ENCODE measurements at places on chromosomes 2 and 18.

DNA sequence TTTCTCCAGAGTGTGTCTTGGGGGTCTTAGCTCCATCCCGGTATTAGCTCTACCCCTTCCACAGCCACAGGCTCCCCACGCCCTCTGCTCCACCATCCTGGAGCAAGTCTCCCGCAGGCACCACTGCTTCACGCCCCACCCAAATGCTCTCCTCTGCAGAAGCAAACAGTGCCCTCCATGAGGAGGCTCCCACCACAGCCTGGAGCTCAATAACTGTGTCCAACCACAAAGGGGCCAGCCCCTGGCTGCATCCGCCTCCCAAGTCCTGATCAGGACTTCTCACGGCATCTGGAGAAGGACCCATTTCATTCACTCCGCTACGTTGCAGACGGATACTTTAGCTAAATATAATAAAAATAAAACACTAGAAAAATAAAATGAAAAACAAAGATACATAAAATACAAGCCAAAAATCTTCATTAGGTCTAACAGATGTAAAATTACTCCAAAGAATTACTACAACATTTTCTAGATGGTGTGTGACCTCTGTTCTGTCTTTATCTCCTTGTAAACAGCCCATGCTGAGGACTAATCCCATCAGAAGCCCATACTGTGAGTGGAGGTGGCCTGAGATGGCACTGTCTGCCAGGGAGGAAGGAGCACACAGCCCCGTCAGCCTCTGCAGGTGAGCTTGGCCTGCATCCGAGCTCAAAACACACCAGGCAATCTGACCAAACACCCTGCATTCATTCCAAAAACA, 210.8 kb upstream of the RAB6C start:
- no peak for DNase-seq

GRCh38 chr18:57131782-57132181, 15.1 kb upstream of the BOD1L2 start:
- DNase-seq, result no peak

GRCh38 chr2:188378371-188378950, 86.8 kb downstream of the GULP1 start:
- DNase-seq, result no peak

DNA sequence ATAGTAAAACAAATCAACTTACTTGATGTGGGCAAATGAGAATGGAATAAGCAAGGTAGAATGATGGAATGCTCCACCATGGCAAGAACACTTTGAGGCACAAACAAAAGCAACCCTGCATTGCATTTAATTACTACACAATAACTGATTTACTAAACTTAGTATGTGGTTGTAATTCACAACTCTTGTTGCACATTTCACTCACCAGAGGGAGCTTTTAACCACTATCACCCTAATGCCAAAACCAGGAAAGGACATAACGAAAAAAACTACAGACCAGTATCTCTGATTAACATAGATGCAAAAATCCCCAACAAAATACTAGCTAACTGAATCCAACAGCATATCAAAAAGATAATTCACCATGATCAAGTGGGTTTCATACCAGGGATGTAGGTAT, 659.8 kb downstream of the CPS1 start:
- no peak for DNase-seq

- no peak for DNase-seq
These were observed 47.6 kb downstream of the SF3B1 start for GRCh38 chr2:197387179-197387578.

- no peak for DNase-seq
These were observed 119.7 kb upstream of the CTNNA2 start for GRCh38 chr2:79393107-79393685.

DNA sequence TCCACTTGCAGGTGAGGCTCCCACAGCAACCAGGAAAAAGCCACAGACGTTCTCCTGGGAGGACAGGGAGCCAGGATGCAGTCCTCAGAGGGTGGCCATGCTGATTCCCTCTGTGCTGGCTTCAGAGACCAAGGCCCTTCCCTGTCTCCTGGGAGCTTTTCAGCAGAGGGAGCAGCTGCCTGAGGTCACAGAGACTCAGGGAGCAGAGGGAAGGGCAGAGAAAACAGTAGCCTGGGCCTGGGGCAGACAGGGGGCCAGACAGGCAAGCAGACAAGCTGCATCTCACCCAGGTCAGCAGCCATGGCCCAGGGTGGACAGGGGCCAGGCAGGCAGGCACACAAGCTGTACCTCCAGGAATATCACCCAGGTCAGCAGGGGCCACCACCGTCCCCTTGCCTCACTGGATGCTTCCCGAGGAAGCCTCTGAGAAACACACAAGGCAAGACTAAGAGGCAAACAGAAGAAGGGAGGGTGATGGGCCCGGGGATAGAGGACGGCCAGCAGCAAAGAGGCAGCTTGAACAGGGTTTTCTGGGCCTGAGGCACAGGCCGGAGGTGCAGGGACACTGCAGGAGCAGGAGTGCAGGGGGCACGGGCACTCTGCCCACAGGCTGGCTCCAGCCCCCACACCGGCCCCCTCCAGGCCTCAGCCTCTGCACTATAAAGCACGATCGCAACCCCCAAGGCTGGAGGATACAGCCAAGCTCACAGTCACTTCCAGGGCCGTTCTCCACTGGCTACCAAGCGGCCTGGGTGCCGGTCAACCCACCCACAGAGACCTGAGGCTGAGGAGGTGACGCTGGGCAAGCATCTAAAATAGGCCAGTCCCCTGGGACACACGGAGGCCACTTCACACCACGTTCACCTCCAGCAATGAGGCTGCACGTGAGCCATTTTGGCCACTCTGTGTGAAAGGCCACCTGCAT, 6.1 kb downstream of the SLC66A2 start:
- no peak for DNase-seq

GRCh38 chr2:99597616-99598015, 107.8 kb upstream of the REV1 start:
- no peak for DNase-seq

- no peak for DNase-seq
These were observed 339.8 kb downstream of the CYP26B1 start for GRCh38 chr2:71807581-71808451.

DNA sequence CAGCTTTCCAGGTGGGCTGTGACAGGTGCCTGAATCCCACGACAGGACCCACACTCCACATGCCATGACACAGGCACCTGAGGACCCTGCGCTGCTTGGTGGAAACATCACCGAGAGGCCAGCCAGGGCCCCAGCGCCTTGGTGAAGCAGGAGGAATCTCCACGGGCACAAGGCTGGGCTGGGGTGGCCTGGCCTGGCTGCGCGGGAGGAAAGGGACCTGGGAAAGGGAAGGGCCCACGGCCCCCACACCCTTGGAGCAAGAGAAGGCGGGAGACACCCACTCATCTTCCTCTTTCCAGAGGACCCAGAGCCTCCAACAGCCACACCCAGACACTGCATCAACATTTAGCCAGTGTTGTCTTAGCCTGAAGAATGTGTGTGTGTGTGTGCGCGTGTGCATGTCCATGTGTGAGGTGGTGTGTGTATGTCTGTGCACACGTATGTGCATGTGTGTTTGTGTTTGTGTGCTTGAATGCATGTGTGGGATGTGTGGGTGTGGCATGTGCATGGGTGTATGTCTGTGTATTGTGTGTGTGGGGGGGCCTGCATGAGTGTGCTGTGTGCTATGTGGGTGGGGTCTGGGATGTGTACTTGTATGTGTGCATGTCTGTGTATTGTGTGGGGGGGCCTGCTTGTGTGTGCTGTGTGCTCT, 6.3 kb upstream of the OTOS start:
- no peak for DNase-seq

DNA sequence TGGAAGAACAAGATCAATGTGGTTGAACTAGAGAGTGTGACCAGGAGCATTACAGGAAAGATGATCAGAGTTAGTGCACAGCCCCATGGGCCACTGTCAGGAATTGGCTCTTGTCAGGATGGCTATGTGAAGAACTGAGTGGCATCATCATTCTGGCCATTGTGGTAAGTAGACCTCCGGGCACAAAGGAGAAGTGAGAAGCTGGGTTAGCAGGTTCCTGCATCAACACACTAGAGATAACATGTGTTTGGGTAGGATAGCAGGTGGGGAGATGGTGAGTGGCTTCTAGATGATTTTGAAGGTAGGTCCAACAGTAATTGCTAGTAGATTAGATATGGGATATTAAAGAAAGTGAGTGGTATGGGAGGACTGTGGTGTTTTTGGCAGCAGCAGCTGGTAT, 408.2 kb downstream of the TSN start:
- DNase-seq, result no peak

GRCh38 chr18:40738321-40738880, 1216.6 kb upstream of the PIK3C3 start:
- no peak for DNase-seq

DNA sequence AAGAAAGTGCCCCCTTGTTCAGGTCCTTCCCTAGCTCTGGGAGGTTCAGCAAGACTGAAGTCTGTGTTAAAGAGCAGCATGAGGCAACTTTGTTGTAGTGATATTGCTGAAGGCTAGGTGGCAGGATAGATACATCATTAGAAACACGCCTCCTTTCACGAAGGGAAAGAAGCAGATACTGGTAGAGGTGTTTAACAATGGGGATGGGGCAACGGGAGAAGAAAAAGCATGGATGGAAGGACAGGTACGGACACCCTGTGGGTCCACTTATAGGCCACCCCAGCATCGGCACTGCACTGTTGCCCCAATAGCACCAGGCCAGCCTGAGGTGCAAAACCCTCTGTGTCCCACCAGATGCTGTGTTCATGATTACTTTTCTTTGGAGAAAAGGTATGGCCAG, 3.5 kb upstream of the IGFBP5 start:
- no peak for DNase-seq

DNA sequence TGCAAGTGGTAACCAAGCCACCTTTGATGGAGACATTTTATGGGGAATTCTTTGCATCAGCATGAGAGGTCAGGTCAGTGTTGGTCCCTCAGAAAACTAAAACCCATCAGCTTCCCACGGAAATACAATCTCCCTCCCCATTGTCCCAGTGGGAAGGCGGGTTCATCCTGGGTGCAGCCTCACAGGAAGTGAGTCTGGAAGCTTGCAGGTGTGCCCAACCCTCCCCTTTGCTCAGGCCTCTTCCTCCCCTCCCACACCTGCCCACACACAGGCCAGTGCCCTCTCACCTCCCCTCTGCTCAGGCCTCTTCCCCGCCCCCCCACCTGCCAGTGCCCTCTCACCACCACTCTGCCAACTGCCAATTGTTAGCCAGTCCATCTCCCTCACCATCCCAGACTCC, 166.8 kb upstream of the RAB6C start:
- DNase-seq, result no peak

DNA sequence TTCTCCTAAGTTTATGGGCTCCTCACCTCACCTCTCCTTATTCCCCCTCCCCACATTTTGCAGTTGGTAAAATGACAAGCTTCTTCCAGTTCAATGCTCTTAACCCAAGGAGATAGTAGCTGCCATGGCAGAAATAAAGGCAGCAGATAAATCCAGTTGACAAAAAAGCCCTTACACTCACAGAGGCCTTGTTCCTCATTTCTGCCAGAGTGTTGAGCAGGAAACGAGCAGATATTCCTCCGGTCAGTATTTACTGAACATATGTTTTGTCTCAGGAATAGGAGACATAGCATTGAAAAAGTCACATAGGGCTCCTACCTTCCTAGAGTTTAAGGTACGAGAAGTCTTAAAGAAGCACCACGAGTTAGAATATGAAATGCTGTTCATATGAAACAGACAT, 493.7 kb upstream of the TNP1 start:
- no peak for DNase-seq

Data from HFF-Myc (cell line).